WTC11 (cell line): ENCODE measurements at places on chromosomes 4 and X.

DNA sequence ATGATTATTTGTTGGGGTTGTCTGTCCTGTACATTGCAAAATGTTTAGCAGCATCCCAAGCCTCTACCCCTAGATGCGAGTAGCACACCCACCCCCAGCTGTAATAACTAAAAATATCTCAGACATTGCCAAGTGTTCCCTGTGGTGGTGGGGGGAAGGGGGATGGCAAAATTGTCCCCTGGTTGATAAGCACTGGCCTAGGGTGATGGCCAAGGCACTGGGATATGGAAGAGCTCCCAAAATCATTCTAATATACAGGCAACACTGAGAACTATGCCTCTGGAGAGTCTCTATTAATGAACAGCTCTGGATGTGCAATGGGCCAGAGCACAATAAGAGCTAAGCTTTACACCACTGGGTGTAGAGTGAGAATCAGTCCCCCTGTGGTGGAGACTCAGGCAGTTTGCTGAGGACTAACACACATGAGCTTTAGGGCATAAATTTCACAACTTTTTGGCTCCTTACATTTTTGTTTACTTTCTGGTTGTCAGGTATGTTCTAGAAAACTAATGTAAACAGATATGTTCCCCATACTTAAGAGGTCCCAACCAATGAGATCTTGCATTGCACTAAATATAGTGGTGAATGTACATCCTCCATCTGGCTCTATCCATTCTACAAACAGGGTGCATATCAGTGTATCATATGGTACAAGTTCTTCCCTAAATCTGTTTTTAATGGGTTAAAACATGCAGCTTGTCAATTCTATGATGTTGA, 34.5 kb downstream of the EDNRA start:
- no peak for DNase-seq

DNA sequence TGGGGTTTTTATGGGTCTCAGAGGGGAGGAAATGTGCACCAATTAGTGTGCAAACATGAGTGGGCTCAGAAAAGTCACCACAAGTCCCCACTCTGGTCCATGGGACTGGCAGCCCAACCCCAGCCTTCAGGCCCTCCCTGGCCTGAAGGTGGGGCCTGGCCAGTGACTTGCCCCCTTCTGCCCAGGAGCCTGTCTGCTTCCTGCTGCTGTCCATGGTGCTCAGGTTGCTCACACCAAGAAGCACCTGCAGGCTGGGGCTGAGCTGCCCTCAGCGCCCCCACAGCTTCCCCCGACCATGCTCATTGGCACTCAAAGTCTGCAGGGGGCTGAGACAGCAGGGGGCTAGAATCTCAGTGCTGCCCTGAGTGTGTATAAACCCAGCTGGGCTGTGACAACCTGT, 30.6 kb upstream of the GC start:
- DNase-seq = peak; percentile 50

GRCh38 chr4:101696276-101697010, 94.1 kb upstream of the BANK1 start:
- no peak for DNase-seq

DNA sequence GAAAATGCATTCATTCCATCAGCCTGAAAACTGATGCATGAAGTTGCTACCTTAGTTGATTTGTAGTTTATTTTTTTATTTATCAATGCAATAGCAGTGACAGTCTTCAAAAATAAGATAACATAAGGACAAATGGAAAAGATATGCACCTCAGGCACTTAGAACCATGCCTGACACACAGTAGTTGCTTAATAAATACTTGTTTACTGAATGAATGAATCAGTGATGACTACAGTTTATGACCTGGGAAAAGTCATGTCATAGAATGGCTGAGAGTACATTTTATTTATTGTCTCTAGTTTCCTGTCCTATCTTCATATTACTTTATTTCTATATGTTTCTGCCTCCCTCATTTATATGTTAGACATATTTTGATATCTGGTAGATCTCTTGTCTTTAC, 171.8 kb downstream of the TLL1 start:
- no peak for DNase-seq

- no peak for DNase-seq
Observed at GRCh38 chrX:100677611-100678181, 33.7 kb downstream of the SRPX2 start.

DNA sequence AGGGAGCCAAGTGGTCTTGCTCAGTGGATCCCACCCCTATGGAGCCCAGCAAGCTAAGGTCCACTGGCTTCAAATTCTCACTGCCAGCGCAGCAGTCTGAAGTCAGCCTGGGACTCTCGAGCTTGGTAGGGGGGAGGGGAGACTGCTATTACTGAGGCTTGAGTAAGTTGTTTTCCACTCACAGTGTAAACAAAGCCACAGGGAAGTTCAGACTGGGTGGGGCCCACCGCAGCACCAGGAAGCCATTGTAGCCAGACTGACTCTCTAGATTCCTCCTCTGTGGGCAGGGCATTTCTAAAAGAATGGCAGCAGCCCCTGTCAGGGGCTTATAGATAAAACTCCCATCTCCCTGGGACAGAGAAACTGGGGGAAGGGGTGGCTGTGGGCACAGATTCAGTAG, 721.0 kb upstream of the NDST4 start:
- DNase-seq = no peak

DNA sequence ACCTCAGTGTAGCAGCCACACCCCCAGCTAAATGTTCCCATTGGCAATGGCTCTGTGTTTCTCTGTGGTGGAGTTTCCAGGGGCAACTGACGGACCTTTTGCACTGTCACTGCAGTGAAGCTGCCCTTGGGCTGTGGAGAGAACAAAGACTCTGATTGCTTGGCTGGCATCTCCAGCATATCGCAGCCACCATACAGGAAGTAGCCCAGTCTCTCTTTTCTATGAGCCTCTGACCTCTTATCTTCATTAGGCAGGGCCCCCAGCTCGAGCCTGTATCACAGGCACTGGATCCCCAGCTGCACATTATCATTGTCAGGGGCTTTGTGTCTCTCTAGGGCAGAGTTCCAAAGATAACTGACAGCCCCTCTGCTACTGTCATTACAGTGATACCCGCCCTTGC, 483.5 kb downstream of the ARAP2 start:
- DNase-seq = no peak
